Kidney glomerular epithelial cell (primary cell): ENCODE measurements at places on chromosomes 1 and 21.

DNA sequence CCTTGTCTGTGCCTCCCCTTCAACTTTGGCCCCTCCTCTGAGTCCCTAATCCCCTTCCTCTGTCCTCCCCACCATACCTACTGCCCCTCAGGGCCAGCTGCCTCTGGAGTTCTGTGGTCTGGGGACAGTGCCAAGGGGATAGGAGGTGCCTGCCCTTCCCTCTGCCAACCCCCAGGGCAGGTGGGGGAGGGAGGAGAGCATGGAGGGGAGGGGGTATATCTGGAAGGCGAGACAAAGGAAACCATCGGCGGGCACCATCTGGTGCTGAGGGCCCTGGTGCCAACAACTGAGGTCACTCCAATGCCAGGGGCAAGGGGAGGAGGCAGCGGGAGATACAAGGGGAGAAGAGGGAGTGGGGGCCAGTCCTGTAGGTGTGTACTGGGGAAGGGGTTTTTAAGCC is 9.6 kb downstream of the RAB25 start:
- DNase-seq = no peak

DNA sequence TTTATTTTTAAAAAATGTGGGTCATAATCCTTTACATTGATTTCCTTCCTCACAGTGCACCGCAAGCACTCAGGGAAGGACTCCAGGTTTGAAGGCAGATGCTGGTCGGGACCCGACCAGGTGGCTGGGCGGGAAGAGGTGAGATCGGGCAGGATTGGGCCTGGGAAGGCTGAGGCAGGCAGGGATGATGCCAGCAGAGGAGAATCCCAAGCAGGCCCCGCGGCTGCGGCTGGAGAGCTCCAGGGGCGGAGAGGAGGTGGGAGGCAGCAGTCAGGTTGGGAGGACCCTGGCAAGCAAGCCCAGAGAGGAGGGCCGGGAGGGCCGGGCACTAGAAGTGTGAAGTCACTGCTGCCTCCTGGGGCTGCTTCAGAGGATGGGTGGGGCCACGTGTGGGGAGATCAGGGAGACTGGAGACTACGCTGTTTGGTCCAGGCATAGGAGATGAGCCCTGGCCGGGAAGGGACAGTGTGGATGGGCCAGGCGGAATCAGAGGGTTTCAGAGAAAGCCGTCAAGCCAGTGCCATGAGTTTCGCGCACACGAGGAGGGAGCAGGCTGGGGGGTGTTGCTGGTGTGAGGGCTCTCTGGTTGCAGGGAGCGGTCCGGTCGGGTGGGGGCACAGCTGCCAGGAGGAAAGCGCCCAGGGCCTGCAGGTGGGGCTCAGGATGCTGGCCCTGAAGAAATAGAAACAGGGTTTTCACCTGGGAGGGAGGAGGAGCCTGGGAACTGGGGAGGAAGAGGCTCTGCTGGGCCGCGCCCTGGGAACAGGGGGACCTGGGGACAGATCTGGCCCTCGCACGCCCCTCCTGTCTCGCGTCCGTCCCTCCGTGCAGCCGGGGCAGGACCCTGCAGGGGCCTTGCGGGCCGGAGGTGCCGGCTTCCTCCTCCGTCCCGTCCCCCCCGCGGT is 888 bp upstream of the COL18A1 start:
- DNase-seq = peak; percentile 59

- DNase-seq = peak; percentile 8
These were observed 97.8 kb upstream of the ZC3H11B start for GRCh38 chr1:219710529-219711194.

GRCh38 chr1:230401763-230402294 is 24.3 kb downstream of the PGBD5 start:
- DNase-seq = no peak

DNA sequence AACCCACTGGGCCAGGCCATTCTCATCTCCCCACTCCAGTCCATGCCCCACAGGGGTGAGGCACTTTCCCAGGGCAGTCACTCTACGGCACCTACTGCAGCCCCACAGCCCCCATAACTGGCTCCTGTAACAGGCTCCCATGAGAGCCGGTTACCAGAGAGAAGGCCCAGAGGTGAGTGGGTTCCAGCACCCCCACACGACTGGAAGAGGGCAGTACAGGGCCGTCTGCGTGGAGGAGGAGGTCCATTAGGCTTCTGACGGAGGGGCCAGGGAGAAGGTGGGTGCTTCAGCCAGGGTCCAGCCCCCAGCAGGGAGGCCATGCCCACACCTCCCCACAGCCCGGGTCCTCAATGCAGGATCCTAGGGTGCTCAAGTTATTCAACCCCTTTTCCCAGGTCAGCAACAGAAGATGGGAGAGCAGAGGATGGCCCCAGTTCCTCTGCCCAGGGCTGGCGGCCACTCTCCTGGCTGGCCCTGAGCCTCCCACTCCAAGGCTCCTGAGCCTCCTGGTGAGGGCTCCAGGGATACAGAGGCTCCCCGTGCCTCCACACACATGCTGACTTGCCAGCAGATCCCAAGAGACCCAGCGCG is 1.6 kb downstream of the ACAP3 start:
- DNase-seq = no peak
